ENCODE measurements at places on chromosomes 1 and 21.
A peak's percentile ranks its signal among the peaks of the same experiment; 100 is the strongest.

DNA sequence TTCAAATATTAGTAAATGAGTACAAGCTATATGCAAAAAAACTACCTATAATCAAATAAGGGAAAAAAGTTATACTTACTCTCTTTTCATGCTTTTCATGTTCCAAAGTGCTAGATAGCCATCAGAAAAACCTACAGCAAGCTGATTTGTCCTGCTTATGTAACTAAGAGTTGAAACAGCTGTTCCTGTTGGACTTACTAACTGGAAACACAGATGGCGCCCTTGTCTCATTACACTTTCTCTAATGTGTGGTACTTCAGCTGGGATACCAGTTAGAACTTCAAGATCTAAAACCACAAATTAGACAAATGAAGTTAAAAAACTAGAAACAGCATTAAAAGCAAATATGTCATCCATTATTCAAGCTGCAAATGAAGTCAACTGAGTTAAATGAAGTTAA lies 24.3 kb downstream of the AHCTF1 start:
- DNase-seq, result no peak

DNA sequence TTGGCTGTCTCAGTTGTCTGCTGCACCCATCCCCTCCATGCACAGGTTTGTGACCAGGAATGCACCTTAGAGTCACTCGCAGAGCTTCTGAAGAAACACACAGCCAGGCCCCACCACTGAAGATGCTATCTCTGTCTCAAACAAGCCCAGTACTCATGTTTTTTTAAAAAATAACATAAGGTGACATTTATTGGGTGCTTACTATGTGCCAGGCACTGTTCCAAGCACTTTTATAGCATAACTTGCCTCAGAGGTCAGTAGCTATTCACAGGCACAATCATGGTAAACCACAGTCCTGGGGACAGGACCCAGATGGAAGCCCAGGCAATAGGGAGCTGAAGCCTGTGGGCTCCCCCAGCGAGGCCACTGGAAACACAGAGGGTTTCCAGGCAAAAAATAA lies 8.8 kb upstream of the ATP13A2 start:
- DNase-seq, result no peak

DNA sequence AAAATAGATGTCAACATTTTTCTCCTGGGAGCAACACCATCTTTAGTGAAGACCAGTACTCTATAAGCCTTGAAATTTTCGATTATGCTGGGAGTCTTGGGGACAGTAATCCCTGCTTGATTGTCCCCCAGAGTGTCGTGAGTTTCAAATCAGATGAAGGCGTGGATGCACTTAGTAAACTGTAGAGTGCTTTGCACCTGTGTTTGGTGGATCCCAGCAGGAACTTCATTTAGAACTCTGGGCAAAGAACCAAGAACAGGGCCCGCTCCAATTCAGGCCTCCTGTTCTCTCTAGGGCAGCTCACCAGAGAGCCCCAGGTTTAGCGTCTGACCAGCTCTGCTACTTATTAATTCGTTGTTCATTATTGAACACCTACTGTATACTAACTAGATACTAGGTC lies 1.5 kb downstream of the GPX7 start:
- DNase-seq, result no peak

DNA sequence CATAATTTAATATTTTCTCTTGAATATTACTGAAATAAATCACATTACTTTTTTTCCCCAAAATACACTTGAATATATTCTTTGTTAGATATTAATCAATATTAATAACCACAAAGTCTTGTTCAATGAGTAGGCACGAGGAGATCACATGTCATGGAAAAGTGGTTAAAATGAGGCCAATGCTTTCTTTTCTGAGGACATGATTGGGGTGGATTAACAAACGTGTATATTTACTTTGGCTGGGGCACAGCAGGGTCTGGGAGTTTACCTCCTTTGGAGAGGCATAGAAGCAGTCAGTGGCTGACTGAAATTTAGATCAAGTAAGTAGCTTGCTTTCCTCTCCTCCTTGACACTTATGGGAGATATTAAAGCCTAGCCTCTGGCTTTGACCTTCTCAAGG lies 664.3 kb upstream of the B3GALT2 start:
- DNase-seq, result no peak

- no peak for DNase-seq
These were observed 91.7 kb upstream of the DSCAM start for GRCh38 chr21:40938611-40939010.

DNA sequence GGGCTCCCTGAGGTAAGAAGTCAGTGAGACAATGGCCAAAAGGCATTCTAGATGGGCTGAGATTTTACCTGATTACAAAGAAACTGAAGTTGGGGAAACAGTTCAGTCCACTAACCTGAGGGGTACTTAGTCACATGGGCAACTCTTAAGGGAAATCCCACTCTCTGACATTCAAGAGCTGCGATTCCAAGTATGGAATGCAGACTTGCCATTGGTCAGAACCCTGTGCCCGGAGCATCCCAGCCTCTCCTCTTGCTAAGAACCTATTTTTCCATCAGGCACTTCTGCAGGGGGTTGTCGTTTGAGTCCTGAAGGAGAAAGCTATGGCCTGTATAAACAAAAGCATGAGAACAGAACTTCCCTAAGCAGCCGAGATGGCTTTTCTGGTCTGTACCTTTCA lies 434.9 kb upstream of the DAB1 start:
- no peak for DNase-seq

- DNase-seq, result no peak
These were observed 665.8 kb upstream of the CAMK1G start for GRCh38 chr1:208917723-208918122.

- DNase-seq, result no peak
These were observed 163.2 kb upstream of the CAMK1G start for GRCh38 chr1:209420276-209420675.

DNA sequence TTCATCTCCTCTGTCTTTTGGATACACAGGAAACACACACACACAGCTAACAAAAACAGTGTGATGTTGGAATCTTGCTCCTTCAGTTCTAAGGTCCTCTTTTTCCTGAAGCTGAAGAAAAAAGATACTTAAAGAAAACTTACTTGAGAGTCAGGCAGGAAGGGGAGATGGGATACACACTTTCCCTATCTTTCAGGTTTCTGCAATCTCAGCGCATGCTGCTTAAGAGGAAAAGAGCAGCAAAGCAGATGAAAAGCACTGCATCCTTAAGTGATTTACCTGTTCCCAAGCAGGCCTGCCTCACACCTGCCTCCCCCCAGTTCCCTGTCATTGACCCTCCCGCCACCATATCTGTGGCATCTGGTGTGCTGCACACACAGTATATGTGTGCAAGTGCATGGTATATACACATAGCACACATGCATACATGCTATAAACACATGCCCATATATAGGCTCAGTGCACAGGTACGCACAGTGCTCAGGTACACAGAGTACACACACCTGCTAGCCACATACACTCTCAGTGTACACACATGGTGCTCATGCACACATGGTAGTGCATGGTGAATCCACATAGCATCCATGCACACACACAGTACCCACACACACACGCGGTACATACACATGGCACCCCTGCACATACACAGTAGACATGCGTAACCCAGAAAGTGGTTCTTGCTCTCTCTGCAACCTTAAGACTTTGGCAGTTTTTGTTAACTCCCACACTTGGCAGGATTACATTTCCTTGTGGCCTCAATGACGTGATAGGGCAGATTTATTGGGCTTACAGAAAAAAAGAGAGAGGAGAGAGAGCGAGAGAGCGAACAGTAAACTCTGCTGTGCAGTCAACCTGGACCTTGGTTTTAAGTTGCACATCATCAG lies 166.9 kb downstream of the TOMM20 start:
- no peak for DNase-seq

DNA sequence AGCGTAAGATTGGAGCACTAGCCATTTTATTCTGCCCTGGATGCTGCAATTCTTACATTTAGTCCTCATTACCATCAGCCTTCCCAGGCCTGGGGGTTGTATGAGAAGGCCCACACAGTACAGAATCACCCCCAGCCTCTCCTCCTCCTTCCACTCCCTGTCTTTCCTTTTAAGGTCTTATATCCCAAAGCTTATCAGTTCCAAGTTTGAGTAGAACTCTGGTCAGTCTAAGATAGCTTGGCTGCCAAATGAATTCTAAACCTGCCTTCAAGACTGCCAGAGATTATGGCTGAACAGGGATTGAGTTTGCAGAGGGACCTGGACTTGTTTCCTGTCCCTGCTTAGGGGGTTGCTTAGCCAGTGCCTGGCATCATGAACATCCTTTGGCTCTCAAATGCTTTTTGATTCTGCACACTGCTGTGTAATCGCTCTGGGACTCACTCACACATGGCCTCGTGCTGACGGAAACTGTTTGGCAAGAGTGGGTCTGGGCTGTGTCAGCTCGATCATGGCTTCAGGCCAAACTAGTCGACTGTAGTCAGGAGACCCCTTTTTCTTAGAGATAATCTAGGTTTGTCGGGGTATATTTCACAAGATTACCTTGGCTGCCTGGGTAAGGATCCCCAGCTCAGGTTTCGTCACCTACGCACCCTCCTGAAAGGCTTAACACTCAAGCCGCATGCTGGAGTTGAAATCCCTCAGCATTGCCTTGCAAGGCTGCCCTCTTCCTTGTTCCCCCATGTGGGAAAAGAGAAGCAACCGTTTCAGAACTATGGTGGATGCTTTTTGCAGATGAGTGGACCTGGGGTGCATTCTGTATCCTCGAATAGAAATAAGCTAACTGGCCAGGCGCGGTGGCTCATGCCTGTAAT lies 252.6 kb downstream of the NFIA start:
- no peak for DNase-seq

DNA sequence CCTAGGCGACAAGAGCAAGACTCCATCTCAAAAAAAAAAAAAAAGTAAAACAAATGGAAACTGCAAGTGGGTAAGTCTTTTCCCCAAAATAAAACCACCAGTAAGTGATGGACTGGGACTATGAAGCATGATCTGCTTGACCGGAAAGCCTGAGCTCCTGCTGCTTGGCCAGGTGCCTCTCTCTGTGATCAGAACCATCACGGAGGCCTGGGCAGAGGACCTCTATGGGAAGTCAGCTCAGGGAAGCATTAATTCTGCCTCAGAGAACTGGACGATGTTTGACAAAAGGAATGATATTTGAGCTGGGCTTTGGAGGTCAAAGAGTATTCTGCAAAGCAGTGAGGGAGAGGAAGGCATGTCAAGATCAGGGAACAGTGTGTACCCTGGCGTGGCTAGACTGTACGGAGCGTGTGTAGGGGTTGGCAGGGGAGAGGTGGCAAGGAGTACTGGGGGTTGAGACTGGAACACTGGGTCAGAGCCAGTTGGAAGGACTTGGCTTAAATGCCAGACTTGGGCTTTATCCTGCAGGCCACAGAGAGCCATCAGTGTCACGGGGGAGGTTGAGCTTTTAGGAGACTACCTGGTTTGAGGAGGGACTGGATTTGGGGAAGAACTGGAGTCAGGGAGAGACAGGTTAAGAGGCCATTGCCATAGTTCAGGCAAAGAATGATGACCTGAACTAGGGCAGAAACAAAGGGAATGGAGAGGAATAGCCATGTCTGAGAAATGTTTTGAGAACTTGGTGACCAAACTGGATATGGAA lies 16.4 kb downstream of the ATP1A2 start:
- no peak for DNase-seq

DNA sequence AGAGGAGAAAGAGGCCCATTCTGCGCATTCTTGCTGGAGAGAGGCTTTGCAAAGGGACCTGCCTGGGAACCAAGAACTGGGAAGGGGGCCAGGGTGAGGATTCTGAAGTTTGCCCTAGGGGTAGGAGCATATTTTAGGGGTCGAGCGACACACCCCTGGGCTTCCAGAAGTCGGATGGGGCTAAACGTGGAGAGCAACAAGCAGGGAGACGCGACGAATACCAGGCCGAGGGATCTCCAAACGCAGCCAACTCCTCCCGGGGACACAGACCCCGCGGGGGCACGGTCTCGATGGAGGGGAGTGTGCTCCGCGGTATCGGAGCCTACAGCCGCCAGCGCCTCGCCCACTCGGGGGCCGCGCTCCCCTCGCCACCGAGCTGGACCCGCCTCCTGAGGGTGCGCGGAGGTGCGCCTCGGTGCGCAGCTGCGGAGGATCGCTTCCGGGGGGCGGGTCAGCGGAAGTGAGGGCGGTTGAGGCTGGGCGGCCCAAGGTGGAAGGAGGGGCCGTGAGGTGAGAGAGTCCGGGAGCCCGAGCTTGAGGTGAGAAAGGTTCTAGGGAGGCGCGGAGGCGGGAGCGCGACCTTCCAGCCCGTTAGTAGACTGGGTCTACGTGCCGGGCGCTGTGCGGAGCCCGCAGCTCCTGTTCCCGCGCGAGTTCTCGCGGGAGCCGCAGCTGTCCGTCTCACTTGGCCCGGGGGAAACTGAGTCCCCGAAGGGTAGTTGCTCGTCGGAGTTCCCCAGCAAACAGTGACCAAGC lies at the start of gene MTFR1L:
Gene MTFR1L (plus strand): TSS at position 464 of the 756 bp plus-strand sequence. CDS start 3,151 bp downstream, outside the sequence.
- DNase-seq, result peak; percentile 64

DNA sequence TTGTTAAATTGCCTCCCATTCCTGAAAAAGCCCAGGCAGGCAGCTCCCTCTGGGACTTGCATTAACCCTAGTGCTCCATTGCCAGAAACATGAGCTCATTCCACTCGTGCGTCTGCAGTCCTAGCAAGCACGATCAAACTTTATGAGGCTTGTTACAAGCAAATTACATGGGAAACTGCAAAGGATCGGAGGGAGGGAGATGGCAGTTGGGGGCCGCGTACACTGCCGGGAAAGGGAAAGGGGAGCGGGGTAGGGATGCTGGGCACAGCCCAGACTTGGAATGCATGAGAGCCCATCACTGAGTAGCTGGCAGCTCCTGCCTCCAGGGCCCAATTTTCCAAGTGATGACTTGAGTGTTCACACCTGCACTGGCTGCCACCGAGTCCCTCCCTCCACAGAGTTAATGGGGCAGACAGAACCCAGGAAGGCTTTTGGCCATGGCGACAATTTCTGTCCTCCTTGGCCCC lies 169.9 kb downstream of the BRINP2 start:
- DNase-seq, result no peak

- no peak for DNase-seq
These were observed 19.2 kb upstream of the MAGOH start for GRCh38 chr1:53257454-53258081.

DNA sequence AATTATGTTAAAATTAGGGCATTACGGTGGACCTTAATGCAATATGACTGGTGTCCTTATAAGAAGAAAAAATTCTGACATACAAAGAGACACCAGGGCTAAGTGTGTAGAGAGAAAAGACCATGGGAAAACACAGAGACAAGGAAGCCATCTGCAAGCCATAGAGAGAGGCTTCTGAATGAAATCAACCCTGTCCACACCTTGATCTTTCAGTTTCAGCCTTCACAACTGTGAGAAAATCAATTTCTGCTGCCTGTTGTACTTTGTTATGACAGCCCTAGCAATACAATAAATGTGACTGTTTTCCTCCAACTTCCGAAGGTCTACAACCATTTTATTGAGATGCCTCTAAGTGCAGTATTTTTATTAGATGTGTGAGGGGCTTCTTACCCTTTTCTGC lies 1407.2 kb downstream of the MRPL39 start:
- no peak for DNase-seq

DNA sequence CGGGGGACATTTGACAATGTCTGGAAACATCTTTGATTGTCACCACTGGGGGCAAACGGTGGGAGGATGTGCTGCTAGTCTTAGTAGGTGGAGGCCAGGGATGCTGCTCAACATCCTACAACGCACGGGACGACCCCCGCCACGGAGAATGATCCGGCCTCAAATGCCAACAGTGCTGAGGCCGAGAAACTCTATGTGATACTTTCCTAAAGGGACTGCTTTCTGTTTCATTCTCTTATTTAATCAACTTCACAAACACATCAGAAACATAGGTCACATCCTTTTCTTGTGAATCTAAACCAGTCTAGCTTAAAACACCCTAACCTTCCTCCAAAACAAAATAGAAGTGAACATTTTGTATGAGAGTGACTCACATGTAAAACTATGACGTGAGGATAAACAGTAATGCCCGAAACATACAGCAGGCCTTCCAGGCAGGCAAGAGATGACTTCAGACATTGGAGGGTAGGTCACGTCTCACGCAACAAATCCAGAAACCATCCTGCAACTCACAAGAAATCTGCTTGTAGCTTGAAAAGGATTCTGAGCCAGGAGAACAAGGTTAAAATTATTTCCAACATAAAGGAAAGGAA lies 37.2 kb upstream of the ETS2 start:
- no peak for DNase-seq
